NCI-H510A treated with DMSO at 0.1 percent for 48 hours (cell line): ENCODE measurements at places on chromosomes 4 and X.

DNA sequence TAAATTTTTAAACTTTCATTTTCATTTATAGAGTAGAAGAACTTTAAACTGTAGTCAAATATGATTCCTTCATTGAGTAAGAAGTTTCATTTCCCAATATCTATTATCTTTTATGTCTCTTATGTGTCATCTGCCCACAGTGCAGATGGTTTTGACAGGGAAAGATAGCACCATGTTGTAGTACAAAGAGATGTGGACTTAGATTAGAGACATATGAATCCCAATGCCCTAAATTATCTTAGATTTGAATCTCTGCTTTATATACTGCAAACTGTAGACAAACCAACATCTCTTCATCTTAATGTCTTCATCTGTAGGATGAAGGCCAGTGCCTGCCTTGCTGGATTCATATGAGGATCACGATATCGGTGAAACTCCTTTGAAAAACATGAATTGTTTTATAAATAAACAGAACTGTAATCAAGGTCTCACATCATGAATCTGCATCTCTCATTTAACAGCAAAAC is 217.5 kb downstream of the BANK1 start:
- DNase-seq, result no peak

DNA sequence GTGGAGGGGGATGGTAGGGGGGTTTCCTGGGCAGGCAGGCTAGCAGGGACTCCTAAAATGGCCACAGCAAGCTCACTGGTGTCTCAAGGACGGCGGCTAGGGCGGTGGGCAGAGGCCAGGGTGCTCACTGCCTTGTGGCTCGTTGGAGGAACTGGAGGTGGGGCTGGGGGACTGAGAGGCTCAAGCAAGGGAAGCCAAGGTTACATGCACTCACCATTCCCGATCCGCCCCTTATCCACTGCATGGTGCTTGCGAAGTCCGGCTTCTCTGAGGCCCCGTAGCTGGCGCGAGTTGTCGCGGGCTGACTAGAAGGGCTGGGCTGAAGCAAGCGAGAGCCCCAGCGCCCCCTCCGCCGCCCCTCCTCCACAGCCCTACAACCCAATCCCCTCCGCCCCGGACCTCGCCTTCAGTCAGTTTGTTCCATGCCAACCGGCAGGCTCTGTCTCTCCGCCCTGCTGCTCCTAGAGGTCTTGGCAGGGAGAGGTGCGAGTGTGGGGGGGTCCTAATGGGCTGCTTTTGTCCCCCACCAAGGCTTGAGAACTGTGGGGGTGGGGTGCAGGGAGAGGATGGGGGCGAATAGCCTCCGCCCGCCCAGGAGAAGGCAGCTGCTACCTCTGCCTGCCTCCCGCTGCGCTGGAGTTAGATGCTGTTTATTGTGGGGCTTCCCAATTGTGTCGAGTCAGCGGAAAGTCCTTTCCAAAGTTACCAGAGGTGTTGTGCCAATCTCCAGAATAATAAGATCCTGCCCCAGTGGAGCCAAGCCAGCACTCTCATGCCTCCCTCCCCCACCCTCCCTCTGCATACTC is at the start of gene ARHGEF9:
TSS of gene ARHGEF9 (minus strand) at position 313 of the 806 bp plus-strand sequence. CDS start at position 244, 69 bp downstream.
- DNase-seq, result no peak

DNA sequence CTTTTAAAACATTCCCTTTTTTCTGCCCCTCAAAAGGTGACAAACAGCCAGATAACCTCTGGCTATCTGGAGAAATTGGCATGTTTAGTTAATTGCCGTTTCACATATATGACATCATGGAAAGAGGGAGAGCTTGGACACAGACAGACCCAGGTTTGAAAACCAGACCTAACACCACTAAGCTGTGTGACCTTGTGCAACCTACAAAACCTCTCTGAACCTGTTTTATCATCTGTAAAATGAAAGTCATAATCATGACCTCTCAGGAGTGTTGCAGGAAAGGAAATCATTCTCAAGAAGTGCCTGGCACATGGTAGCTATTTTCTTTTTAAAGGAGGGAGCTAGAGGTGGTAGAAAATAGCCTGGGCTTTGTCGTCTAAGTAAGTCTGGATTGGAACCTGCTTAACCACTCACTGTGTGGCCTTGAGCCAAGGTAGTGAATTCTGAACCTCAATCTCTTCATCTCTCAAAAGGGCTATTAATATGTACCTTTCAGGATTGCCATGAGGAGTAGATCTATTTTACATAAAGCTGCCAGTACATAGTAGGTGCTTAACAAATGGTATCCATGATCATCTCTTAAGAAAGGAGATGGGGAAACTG is 363.5 kb downstream of the BCOR start:
- no peak for DNase-seq

DNA sequence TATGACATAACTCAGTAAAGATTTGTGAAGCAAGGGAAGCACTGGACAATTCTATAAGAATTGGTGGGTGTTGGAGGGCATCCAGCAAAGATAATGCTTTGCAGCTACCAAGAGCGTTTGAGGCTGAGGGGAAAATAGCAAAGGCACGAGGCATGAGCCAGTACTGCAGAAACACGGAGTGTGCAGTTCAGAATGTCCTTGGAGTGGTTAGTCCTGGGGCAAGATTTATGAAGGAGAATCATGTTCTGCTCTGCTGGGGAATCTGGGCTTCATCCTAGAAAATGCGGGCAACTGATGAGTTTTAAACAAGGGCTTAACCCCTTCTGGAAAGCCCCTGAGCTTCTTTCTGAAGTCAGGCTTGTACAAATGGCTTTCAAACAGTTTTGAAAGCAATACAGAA is 452.5 kb downstream of the IL15 start:
- DNase-seq, result no peak

GRCh38 chrX:128035318-128035717 is 16.9 kb downstream of the ACTRT1 start:
- DNase-seq, result no peak

DNA sequence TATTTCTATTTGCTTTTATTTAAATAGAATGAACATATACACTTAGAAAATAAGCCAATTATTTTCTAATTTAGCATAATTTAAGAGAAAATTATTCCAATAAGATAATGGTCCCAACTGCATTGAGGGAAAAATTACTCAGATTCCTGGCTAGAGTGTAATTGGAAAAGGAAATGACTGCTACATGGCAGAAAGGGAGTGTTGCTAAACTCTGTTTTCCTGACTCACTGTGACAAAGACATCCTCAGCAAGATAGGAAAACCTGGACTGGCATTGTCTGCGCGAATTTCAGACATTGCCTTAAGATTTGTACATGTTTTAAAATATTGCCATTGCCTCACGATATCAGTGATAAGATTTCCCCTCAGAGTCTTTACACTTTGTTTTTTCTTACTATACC is 8.2 kb downstream of the TNIP3 start:
- DNase-seq, result no peak

DNA sequence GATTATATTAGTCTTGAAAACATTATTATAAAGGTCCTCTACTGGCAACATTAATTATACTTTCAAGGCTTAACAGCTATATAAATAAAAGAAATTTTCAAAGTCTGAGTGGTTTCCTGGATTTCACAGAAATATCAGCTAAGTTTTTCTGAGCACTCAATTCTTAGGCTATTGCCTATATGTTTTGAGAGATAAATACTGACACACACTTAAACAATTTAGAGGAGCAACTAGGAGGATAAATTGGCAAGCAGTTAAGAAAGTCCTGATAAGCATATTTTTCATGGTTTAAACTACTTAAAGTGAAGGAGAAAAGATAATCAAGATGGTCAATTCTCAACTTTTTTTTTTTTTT is 2.7 kb upstream of the MGARP start:
- no peak for DNase-seq

DNA sequence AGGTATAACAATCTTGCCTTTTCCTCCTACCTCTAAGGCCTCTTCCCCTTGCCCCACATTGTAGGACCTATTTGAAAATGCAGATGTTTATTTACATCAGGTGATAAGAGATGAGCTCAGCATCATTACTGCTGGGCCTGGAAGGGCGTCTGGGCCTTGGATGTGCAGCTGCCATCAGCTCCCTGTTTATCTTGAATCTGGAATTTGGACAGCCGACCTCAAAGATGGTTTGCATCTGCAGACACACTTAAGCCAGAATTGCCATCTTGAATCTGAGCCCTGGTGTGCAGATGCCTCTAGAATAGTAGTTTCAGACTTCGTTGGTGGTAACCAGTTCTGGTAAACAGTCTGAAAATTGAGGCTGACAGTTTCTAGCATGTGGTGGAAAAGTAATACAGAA is 59.0 kb downstream of the FAM193A start:
- no peak for DNase-seq

GRCh38 chr4:106816496-106816895 is 219.6 kb downstream of the DKK2 start:
- DNase-seq, result no peak

DNA sequence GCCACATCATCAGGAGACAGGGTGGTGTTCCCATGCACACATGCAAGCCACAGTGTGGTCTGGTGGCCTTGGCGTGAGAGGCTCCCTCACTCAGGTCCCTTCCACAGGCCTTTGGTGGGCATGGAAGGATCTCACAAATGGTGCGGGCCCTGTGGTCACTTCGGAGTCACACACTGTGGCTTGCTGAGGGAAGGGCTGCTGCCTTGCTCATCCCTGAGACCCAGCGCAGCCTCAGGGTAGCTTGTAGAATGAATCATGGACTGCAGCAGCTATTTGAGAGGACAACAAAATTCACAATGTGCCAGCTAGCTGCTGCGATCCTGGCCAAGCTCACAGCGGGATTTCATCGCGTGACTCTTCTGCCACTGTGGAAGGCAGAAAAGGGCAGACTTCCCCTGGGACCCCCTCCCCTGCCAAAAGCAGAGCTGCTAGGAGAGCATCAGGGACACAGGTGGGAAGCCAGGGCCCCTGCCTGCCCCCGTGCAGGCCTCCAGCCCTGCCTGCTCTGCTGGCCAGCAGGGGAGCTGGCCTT is 106.4 kb downstream of the ABLIM2 start:
- no peak for DNase-seq

DNA sequence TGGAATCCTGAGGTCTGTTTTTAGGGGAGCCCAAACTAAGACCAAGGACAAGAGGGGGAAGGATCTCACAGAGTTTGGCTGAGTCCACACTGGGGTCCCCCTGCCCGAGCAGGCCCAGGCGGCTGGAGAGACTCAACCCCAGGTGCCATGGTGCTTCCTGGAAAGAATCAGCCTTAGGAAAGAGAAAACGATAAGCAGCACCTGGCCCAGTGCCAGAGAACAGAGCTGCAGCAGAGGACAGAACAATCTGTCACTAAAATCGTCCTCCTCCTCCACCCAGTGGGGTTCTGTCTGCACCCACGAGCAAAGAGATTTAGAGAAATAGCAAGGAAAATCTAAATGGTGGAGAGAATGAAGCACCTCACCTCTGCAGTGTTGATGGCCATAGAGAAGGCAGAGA is 470.5 kb downstream of the BCOR start:
- peak; percentile 11 for DNase-seq

DNA sequence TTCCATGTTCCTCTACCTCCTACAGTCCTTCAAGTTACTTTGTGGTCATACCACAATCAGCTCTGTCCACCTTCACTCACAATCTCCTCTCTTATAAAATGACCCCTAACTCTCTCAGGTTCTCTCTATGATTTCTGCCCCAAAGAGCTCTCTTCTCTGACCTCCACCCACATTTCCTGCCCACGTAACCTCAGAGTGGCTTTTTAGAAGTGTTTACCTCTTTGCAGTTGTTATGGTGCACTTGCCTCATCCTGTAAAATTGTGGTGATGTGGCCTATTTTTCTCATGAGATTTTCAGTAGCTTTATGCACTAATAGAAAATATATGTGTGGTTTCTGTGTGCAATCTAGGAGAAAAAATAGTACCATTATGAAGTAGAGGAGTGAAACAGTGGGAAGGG is 215.8 kb downstream of the PACRGL start:
- DNase-seq, result no peak

DNA sequence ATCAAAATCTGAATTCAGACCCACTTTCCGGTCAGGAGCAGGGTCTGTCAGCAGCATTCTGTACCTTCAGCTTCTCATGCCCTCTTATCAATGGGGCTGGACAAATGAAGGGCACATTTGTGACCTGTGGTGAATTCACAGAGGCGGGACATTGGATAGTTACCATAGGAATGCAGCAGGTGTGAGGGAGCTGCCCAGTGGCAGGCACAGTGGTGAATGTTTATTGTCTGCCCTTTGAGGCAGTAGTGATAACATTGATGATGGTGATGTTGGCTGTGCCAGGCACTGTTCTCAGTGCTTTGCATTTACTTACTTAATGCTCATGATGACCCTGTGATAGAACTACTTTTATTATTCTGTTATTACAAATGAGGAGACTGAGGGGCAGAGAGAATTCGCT is 101.2 kb upstream of the KIT start:
- DNase-seq, result no peak

DNA sequence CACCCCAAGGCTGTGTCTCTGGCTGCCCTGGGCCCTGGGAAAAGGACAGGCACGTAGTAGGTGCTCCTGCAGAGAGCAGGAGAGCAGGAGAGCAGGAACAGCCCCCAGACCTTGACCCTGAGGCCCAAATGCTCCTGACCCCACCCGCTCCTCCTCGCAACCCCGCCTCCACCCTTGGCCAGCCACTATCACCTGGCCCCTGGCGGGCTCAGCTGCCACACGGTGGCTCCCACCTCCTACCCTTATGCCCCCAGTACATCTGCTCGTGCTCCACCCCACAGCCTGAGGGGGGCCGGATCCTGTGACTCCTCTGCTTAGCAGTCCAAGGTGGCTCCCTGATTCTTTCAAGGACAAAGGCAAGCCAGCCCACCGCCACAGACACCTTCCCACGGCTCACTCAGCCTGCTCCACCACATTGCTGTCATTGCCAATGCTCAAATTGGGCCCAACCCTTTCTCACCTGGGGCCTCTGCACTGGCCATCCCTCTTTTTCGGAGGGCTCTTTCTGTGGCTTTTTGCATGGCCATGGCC is 5.4 kb upstream of the HAUS7 start:
- DNase-seq, result no peak

GRCh38 chr4:31349907-31350306 is 629.7 kb downstream of the PCDH7 start:
- no peak for DNase-seq

- no peak for DNase-seq
Observed at GRCh38 chrX:1316527-1316926, 20.1 kb upstream of the IL3RA start.

- DNase-seq, result no peak
Observed at GRCh38 chr4:81546777-81547176, 75.1 kb upstream of the RASGEF1B start.

DNA sequence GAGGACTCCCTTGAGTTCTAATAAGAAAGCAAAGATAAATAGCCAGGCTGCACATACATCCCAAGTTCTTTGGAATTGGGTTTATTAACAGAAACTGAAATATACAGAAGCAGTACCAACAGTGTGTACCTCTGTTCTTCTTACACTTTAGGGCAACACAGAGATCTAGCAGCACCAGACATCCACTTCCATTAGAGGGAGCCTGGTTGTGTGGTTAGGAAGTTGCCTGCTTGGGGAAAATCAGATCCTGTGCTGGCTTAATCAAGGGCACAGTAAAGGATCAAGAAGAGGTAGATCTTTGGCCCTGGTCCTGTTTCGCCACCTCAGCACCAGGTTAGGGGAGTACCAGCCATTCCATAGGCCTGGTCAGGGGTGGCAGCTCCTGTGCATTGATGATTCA is 231.1 kb upstream of the ARHGAP24 start:
- peak; percentile 6 for DNase-seq

- no peak for DNase-seq
Observed at GRCh38 chrX:29798469-29798868, 416.9 kb upstream of the MAGEB2 start.

- no peak for DNase-seq
Observed at GRCh38 chr4:141620715-141621114, 15.7 kb upstream of the IL15 start.
